ENCODE measurements at places on chromosomes 11 and 22.

DNA sequence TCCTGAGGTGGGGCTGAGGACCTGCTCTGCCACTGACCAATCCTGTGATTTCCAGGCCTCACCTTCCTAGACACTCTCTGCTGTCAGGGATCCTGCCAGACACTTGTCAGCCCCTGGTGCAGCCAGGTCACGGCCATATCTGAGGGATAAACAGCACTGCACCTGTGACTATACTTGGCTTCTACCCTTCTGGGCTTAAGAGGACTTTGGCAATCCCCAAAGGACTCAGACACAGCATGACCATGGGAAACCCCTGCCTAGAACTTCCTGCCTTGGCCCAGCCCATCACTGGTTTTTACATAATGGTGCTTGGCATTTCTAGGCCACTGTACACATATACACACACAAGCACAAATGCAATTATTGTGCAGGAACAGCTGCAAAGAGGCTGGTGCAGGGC, 11.6 kb upstream of the OLFML1 start:
- DNase-seq = no peak

GRCh38 chr11:86983021-86983488, 27.9 kb upstream of the FZD4 start:
- no peak for DNase-seq

DNA sequence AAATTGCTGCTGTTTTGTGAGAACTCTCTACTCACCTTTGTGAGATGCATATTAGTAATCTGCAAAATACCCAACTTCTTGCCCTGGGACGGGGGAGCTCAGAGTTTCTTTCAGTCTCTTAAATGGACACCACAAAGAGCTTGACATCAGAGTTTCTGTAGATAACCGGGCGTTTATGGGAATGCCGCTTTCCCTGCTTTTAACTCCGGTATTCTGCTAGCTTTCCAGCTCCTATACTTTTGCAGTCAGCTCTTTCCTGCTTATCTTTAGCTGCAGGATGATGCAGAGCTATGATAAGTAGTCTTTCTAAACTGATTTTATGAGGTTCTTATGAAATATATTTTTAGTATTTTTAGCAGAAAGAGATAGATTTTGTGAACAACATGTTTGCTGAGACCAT, 154.6 kb upstream of the SORL1-AS1 start:
- DNase-seq = no peak

DNA sequence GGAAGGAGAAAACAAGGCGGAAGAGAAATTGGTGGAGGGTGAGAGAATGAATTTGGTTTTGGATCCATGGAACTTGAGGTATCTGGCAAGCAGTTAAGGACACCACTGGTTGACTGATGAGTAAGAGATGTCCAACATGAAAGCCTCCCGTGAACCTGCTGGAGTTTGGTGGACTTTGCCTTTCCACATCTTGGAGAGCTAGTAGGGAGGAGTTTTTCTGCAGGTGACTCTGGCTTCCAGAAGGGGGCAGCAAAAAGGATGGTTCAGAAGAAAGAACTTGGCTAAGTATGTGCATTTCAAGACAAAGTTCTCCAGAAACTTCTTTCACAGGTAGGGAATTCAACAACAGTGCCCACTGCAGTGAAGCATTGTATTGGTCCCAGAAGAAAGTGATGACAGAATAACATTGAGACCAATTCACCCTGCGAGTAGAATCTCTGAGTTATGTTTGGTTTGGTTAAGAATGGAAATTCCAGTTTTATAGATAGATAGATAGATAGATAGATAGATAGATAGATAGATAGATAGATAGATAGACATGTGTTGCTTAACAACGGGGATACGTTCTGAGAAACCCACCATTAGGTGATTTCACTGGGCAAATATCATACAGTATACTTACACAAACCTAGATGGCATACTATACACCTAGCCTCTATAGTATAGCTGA, 28.5 kb downstream of the DCDC1 start:
- peak; percentile 39 for DNase-seq

DNA sequence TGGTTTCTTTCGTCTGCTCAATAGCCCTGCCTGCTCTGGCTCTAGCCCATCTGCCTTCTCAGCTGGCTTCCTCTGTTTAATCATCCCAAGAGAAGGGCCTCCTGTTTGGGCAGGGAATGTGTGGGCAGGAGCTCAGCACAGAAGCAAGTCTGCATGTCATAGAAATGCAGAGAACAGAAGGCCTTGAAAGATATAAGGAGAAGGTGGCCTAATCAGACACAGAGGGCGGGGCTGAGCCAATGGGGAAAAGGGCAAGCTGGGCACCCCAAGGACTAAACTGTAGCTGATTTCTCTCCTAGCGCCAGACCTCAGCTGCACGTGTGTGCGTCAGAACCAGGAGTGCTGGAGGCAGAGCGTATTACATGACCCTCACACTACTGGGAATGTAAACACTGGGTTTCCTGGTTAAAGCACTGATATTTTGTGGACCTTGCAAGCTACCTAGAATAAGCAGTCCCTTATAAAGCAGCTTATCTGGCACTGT, 7.6 kb upstream of the CCKBR start:
- no peak for DNase-seq

GRCh38 chr11:48017105-48017830, 36.9 kb downstream of the PTPRJ start:
- no peak for DNase-seq

DNA sequence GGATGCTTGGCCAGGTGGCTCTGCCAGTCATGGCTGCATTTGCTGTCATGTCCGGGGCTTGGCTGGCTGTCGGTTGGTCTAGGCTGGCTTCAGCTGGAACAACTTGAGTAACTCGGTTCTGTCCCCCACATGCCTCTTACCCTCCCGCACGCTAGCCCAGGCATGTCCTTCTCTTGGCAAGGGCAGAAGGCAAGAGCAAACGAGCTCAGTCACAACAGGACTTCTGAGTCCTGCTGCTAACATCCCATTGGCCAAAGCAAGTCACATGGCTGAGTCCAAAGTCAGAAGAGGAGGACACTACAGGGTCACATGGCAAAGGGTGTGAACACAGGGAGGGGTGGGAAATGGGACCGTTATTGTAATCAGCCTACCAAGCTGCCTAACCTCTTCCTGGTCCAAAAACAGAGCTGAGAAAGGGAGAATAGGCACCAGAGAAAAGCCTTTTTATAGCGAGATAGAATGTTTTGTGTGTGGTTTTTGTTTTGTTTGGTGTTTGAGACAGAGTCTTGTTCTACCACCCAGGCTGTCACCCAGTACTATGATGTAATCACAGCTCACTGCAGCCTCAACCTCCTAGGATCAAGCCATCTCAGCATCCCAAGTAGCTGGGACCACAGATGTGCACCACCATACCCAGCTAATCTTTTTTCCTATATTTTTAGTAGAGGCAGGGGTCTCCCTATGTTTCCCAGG, 81.9 kb downstream of the MN1 start:
- DNase-seq = no peak

- no peak for DNase-seq
Measured at GRCh38 chr11:24246715-24247114, 250.1 kb upstream of the LUZP2 start.

Data from iPS DF 6.9 (cell line).